ENCODE measurements at places on chromosomes 12 and 14.

DNA sequence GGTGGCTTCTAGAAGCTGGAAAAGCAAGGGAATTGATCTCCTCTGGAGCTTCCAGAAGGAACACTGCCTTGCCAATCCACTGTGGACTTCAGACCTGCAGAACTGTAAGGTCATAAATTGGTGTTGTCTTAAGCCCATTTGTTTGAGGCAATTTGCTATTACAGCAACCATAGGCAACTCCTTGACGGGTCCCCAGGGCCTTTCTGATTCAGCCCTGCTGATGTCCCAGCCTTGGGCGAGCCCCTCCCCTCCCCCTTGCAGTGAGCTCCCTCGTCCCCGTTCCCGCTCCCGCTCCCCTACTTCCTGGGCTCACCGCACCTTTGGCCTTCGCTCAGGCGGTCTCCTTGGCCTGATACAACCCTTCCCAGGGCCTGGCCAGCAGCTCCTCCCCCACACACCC is 18.9 kb upstream of the DIO3 start:
- no peak for DNase-seq

- DNase-seq = peak; percentile 65
Observed at GRCh38 chr12:53047221-53048032, 2.4 kb upstream of the TNS2 start.

GRCh38 chr12:92110083-92110640 is 35.5 kb downstream of the BTG1 start:
- DNase-seq = no peak

- no peak for DNase-seq
Observed at GRCh38 chr12:102430661-102431060, 49.7 kb downstream of the IGF1 start.

GRCh38 chr14:94536836-94537235 is 24.4 kb upstream of the SERPINA4 start:
- no peak for DNase-seq

DNA sequence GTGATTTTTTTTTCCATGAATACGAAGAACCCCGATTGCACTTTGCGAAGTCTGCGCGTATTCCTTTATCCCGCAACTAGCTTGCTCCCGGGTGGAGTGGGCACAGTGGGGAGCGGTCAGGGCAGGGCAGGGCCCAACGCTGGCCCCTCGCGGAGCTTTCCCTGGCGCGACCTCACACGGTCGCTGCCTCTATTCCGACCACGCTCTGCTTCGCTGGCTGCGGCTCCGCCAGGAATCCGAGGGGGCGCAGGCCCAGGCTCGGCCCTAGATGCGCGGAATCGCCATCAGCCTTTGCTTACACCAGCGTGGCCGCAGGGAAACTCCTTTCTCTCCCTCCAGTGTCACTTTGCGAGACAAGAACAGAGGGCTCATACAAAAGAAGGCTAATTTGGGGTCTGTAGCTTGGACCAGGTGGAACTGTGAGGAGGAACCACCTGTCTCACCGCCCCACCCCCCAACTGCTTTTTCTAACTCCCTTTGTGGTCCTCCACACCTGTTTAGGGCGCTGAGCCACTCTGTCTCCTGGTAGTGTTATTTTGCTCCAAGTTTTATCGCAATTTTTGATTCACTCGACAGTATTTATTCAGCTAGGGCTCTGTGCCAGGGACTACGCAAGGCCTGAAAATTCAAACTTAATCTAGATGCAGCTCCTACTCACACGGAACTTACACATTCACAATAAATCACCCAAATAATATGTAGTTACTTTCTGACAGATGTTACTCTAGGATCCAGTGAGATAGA is 3.1 kb upstream of the NKX2-1 start:
- no peak for DNase-seq

DNA sequence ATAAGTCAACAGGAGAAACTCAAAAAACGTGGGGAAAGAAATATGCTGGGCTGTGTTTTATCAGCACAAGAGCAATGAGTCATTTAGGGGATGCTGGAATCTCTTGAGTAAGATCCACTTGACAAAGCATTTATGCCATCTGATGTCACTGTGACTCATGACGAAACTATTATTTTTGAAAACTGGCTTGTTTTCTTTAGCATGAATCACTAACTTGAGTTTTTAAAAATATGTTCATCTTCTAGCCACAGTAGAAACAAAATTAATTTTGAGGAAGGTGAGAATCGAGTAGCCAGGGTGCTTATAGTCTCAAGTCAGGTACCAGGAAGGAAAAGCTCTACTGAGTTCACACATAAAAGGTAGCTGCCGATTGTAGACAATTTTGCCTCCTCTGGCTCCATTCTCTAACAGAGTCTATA is 456.2 kb upstream of the MGAT4C start:
- DNase-seq = no peak

DNA sequence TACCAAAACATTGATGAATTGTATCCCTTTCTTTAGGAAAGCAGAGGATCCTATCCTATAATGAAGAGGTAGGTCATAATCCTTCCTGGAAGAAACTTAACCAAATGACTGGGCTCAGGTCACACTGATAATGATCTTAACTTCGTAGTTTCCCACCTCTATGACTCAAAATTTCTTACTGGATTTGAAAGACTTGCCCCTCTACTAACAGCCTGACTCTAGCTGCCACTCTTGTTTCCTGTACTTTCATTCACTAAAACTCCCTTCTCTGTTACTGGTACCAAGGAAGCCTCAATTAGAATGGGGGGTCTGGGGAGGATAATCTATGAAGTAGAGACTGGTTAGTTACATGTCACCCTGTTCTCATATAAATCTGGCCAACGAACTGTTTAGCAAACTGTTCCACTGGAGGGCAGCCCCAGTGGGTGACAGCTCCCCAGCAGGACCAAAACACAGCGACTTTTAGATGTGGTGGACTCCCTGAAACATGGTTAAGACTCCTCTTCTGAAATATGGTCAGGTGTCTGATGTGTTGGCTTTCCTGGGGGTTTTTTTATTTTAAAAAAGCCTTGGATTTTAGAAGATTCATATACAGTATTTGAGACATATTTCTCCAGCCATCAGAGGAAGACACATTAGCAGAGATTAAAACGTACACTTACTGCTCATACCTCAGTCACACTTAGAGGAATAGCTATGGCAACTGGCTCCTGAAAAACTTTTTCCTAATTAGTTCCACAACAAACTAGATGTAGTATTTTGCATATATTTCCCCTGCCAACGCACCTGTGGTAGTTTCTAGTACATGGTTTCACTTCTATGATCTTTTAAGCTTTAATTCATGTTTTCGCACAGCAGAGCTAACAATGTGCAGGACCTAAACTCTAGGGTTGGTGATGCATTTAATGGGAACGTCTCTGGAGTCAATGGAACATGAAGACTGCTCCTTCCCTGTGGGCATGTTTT is 72.3 kb downstream of the ACADS start:
- DNase-seq = no peak

GRCh38 chr12:87660987-87661774 is 368.0 kb downstream of the C12orf50 start:
- no peak for DNase-seq

- no peak for DNase-seq
Observed at GRCh38 chr14:21408147-21408546, 24.3 kb upstream of the SUPT16H start.

GRCh38 chr14:96797582-96798349 is 584 bp downstream of the VRK1 start:
- DNase-seq = peak; percentile 23

DNA sequence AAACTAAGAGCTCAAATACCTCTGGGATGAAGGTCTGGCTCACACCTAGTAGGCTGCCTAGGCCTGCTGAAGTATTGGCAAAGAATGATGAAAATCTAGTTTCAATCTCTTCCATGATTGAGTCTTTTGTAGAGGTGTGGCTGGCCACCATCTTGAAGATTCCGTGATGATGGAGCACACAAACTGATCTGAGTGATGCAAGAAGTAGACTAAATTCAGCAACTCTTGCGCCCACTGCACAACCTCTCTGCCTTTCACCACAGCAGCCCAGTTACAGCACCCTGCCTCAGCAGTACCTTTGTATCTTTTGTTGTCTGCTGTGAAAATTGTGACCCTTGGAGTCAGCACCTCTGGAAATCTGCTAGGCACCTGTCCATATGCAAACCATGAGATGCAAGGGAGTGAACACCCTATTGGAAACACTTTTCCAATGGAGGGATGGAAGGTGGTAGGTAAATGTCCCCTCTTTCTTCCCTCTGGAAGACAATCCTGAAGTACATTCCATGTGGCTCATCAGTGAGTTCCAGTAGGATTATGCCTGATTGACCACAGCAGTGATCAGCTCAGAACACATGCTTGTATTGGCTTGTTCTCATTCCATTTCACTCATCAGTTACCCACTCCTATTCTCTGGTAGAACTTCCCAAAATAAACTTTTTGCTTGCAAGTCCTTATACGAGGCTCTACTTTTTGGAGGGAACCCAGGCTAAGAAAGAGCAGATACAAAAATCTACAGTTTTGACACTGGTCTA is 58.6 kb downstream of the BTBD7 start:
- no peak for DNase-seq

- DNase-seq = no peak
Observed at GRCh38 chr14:63652406-63652805, 10.7 kb upstream of the WDR89 start.

DNA sequence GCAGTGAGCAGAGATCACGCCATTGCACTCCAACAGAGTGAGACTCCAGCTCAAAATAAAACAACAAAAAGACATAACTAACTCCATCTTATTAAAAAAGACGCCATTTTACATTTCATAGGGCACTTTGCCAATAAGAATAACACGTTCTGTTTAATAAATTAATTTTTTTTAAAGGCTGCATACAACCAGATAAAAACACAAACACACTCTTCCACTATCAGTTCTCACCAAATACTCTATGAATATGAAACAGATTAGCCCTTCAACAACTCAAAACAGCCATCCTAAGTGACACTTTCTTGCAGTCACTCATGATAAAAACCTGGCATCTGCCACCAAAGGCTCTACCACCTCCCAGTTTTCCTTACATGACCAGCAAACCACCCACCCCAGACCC is 16.1 kb downstream of the AICDA start:
- DNase-seq = no peak

DNA sequence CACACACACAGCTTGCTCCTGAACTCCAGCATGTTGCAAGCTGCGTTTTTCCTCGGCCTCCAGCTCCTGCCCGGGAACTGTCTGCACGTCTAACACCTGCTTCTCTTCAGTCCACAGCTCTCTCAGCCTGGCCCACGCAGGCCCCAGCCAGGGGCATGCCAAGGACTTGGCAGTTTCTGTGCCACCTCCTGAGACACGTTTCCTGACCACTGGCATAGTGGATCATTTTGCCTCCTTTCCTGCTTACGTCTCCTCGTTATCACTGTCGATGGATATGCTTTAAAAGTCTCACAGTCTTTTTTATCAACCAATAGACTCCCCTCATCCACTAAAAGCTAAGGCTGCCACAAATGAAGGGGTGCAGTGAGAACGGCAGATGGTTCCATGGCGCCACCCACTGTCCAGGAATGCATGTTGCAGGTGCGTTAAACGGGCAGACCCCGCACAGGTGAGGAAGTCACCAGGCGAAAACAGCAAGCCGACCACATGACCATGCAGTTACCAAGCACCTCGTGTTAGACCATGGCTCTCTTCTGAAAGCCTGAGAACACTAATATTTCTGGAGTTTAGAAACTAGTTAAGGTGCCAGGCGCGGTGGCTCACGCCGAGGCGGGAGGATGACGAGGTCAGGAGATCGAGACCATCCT is 14.7 kb upstream of the TEAD4 start:
- peak; percentile 12 for DNase-seq

DNA sequence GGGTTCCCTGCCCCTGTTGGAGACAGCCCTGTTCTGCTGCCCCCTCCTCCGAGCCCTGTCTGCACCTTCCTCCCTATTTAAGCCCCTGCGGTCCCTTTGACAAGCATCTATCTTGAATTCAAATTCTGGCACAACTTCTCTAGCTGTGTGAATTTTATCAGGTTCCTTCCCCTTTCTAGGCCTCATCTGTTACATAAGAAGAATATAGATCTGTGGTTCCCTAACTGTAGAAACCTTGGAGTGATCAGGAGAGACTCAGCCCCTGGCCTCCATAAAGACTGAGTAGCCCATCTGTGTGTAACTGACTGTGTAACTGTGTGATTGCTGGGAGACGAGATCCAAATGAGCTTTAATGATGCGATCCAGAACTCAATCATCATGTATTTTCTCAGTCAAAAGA is 13.0 kb upstream of the RACGAP1 start:
- DNase-seq = no peak

- no peak for DNase-seq
Observed at GRCh38 chr12:76449583-76449982, 101.4 kb upstream of the BBS10 start.

DNA sequence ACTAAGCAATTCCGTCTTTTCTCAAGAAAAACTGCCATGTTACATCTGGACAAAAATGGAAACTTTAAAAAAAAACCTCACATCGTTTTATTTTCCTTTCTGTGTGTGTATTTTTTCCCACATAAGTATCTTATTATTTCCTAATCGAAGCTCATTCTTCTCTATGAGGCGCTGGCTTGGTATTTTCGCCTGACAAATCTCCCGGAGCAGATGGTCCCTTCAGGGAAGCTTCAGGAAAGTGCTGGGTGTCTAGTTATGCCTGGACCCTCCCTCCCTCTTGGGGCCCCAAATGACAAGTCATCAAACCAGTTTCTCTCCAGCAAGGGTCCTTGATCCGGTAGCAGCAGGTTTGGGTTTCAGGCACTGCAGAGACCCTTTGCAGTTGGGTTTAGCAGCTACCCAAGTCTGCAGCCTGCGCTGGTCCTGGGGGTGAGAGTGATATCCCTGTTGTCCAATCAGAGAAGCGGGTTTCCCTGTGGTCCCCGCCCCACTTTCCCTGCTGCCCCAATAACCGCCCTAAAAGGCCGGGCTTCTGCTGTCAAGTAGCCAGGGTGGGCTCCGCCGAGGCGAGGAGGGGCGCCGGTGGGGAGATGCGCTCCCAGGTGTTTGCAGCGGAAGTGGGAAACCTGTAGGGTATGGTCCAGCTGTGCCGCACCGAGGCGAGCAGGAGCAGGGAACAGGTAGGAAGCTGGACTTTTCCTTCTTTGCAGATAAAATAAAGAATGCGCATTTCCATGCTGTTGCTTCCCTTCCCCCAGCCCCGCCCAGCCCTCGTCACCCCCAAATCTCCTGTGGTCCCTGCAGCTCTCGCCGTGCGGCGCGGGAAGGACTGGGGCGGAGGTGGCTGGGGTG is at the start of gene CNTN1:
CNTN1 (plus strand) TSS at position 527 of the 852 bp plus-strand sequence.
- peak; percentile 74 for DNase-seq

DNA sequence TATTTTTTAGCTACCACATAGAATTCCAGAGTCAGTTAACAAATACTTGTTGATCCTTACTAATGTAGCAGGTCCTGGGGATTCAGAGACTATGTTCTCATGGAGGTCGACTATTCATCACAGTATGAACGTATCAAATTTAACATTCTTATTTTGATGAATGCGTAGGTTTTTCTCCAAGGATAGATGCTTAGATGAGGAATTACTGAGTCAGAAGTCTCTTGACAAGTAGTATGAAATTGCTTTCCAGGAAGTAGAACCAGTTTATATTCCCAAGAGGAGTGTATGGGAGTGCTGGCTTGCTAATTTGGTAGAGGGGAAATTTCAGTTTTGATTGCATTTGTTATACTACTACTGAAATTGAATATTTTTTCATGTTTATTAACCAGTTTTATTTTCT is 42.8 kb upstream of the CRADD start:
- no peak for DNase-seq

GRCh38 chr12:8507596-8507995 is 5.7 kb upstream of the CLEC4D start:
- DNase-seq = no peak
